NCI-H1694 treated with DMSO at 0.1 percent for 48 hours (cell line): ENCODE measurements at places on chromosomes 16 and 17.

GRCh38 chr17:78725448-78726021 is 56.5 kb downstream of the CYTH1 start:
- DNase-seq, result no peak

GRCh38 chr17:10626390-10626789 is 30.7 kb downstream of the MYH3 start:
- DNase-seq, result no peak

DNA sequence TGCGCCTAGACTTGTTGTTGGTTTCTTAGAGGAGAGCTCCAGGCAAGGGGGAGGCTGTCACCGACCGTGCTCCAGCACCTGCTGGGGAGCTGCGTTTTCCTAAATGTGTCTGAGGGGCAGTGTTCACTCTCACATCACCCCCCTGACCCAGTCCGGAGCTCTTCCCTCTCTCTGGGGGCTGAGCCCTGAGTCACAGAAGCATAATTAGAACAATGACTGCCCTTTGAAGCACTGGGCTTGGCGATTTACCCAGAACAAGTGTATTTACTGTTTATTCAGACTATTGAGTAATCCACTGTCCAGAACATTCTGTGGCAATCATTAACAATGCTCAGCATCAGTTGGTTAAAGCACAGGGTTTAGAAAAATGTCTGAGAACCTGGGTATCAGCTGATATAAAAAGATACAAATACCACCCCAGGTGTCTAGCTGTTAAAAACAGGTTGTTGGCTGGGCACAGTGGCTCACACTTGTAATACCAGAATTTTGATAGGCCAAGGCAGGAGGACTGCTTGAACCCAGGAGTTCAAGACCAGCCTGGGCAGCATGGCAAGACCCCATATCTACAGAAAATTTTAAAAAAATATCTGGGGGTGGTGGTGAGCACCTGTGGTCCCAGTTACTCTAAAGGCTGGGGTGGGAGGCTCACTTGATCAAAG is 8.1 kb downstream of the CES4A start:
- DNase-seq, result no peak

DNA sequence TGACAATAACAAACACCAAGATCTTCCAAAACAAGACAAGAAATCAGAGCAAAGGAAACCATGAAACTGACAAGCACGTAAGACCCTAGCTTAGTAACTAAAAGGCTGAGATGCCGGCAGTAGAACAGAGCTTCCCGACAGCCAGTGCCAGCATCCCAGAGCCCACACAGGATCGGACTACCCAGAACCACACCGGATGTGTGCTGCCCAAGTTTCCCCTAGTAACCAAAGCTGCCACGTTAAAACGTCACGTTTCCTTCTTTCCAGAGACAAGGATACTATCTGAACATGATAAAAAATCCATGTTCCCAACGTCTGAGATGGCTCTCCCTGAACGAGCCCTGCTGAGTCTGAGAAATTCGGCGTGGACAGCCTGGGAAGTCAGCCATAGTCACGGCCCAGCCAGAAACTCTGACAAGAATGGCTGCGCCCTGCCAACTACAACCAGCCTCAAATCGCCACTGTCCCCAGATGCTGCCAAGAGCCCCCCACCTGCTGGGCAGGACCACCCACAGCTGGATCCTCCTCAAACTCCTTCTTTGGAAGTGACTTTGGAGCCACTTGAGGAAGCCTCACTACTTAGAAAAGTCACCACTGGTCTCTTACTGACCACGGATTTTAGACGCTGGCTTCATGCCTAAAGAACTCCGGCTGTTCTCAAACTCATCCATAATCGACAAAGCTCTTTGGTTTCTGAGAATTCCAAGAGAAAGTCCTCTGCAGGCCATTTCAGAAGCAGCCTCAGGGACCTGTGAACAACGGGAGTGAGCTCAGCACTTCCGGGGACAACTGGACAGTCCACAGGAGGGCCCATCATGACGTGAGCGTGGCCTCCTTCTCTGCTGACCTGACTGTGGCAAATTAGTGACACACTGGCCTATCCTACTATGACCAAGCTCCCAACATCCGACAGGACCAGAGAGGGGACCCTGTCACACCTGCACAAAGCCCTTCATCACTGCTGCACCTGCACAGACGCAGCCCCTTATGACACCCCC is 16.7 kb downstream of the CCDC57 start:
- no peak for DNase-seq

DNA sequence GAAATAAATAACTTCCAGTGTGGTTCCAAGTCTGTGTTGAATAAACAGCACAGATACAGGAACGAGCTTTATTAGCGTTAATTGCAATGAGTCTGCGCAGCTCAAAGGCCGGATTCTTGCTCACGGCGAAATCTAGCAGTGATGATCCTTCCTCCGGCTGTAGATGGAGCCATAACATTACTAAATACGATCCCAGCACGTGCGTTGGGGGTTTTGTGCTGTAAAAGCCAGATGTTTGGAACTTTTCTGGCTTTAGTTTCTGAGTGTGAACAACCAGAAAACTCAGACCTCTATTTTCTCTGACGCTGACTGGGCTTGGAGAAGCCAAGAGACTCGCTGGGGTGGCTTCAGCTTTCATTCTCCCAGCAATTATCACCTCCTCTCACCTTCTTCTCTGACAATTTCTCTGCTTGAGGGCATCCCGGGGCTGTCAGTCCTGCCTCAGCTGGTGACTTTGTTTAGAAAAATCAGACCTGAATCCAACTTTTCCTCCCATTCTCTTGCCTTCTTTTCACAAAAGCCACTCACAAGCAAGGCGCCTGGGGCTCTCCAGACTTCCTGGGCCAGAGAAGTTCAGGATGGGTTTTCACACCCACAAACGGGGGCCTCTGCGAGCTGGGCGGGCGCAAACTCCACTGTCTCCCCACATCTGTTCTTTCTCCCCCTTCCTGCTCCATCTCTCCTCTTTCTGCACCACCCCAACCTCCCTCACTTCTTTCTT is 47.1 kb upstream of the AKTIP start:
- peak; percentile 86 for DNase-seq

GRCh38 chr17:81062014-81062780 is 27.2 kb downstream of the BAIAP2 start:
- no peak for DNase-seq

DNA sequence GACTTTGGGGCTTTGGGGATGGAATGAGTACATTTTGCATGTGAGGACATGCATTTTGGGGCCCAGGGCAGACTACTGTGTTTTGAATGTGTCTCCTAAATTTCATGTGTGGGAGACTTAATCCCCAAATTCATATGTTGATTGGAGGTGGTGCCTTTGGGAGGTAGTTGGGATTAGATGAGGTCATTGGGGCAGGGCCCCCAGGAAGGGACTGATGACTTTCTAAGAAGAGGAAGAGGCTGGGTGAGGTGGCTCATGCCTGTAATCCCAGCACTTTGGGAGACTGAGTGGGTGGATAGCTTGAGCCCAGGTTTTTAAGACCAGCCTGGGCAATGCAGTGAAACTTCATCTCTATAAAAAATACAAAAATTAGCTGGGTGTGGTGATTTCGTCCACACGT is 42.8 kb upstream of the RAI1 start:
- no peak for DNase-seq

GRCh38 chr16:48081656-48082055 is 74.1 kb downstream of the ABCC12 start:
- no peak for DNase-seq

- no peak for DNase-seq
Observed at GRCh38 chr16:931626-932500, 38.9 kb downstream of the LMF1 start.

DNA sequence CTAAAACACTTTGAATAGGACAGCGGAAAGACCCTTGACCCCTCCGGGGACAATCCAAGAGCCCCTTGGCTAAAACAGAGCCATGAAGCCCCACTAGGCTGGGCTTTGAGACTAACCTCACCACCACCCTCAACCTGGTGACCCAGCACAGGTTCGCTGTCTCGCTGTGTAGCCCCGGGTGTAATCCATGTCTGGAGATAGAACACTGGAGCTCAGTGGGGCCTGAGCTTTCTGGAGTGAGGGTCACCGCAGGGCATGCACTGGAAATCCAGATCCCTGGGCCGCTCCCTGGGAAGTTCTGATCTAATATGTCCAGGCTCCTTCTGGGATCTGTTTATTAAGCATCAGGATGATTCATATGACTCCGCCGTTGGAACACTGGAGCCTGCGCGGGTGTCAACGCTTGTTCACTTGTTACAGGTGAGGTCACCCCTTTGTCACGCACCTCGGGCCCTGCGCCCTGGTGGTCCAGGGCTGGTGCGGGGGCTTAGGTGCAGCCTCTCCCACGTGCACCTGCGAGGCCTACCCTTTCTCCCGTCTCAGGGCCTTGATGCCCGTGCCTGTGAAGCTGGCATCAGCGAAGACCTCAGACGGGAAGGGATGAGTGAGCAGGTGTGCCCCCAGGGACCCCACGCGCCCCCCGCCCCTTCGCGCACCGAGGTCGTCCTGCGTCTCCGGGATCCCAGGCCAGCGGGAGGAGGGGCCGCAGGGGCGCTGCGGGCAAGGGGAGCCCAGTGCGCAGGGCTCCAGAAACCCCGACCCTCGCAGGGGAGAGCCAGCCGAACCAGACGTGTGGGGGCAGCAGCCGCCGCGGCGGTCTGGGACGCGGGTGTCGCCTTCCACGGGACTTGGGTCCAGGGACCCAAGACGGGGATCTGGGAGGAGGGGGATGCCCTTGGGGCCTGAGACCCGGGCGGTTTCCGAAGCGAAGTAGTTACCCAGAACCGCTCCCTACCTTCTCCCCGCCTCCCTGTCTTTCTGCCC is 224.1 kb upstream of the FOXF1 start:
- DNase-seq, result no peak
